ENCODE measurements at places on chromosomes 3 and 15.

DNA sequence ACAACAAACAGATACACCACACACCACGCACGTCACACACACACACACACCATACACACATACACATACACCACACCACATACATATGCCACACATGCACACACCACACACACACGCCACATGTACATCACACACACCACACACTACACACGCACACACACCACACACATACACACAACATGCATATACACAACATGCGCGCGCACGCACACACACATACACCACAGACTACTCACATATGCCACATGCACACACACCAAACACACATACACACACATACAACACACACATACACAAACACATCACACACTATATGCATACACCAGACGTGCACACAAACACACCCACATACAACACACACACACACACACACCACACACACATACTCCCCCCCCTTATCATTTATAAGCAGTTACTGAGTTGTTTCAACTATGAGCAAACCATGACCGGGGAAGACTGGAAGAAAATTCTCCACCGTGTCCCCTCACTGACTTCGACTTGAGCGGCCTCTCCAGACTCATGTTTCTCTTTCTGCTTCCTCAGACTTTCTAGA, 126.7 kb upstream of the IQSEC1 start:
- no peak for DNase-seq

GRCh38 chr3:71484452-71484851, 99.1 kb downstream of the FOXP1 start:
- DNase-seq: no peak

- DNase-seq: no peak
These were observed 19.9 kb upstream of the NFKBIZ start for GRCh38 chr3:101829437-101829830.

DNA sequence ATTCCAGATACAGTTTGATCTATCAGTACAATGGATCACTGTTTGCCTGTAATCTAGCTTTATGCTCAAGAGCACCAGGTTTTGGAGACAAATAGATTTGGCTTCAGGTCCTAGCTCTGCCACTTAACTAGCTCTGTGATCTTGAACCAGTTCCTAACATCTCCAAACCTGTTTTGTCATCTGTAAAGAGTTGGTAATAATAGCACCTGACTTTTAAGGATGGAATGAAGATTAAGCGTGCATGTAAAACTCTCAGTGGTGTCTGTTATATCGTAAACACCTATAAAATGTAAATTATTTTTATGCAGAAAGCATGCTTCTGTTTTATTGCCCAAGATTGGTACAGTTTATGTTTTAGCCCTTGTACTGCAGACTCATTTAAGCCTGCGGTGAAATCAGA, 36.5 kb downstream of the ZFAND6 start:
- no peak for DNase-seq

DNA sequence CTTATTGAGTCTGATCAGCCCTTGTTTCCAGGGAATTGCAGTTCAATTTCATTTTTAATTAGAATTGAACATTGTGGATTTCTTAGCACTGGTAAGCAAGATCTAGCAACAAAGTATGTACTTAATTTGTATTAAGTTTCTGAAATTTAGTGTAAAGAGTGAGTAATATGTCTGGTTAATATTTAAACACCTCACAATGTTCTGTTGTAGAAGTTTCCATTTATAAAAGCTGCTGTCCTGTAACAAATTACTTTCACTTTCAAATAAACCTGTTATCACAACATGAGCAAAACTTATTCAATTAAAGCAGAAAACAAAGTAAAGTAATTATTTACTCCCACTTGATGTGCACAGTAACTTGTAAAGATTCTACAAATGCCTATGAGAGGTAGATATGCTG, 448.5 kb downstream of the NAALADL2 start:
- DNase-seq: no peak

- peak; percentile 34 for DNase-seq
These were observed 2.7 kb upstream of the LMAN1L start for GRCh38 chr15:74809956-74810355.
